ENCODE measurements at places on chromosomes 6 and 20.
A peak's percentile ranks its signal among the peaks of the same experiment; 100 is the strongest.

DNA sequence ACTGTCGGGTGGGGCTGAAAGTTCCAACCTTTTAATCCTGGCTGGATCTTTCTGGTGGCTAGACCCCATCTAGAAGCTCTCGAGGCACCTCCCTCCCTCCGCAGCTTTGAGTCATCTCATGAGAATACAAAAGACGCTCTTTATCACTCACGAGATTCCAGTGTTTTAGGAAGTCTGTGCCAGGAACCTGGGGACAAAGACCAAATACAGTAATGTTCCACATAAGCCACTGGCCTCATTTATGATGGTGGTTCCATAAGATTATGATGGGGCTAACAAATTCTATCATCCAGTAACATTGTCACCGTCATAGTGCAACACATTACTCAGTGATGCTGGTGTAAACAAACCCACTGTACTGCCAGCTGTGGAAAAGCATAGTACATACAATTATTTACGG lies 48.7 kb downstream of the NCOA7 start:
- DNase-seq: no peak

DNA sequence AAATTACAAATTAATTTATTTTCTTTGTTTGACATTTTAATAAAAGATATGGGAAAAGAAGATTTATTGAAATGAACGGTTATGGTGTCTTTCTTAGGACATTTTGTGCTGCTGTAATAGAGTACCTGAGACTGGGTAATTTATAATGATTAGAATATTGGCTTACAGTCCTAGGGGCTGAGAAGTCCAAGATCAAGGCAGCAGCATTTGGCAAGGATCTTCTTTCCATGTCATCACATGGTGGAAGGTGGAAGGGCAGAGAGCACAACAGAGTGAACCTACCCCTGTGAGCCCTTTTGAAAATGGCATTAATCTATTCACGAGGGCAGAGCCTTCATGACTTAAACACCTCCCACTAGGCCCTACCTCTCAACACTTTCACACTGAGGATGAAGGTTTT lies 75.7 kb upstream of the LTV1 start:
- no peak for DNase-seq

GRCh38 chr6:26260110-26260637 lies 104.8 kb upstream of the BTN3A2 start:
- no peak for DNase-seq

- peak; percentile 92 for DNase-seq
Measured at GRCh38 chr20:33554914-33555420, 65.1 kb downstream of the CBFA2T2 start.

GRCh38 chr6:144471986-144472385 lies 186.9 kb downstream of the UTRN start:
- no peak for DNase-seq

DNA sequence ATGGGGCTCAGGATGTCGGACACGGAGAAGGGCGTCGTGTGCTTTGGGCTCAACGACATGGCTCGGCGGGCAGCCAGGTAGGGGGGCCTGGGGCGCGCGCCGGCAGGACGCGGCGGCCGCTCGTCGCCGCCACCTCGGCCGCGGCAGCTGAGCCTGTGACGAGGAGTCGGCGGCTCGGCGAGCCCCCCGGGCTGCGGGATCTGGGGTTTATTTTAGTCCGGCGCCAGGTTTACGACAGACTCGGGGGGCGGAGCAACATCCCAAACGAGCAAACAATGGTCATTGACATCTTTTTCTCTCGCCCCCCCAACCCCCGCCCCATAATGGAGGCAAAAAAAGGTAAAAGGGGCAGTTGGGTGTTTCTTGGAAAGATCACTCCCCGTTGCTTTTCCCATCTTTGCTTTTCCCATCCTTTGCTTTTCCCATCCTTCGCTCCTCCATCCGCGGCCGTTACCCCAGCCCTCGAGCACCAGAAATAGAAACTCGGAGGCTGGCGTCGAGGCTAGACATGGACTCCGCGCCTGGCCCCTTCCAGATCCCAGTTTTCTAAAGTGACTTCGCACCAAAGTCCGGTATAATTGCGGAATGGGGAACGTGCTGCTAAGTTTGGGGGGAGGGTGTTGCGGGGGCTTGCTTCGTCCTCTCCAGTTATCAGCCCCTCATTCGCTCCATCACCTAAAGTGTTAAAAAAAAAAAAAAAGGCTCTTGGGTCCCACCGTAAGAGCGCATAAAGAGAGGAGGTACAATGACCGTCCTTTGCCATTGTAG lies at the start of gene NKX2-4:
Gene NKX2-4, minus strand, starts transcription at position 186 of the 768 bp plus-strand sequence. Its CDS starts 127 bp downstream, at position 59.
- no peak for DNase-seq

- DNase-seq: no peak
Measured at GRCh38 chr6:155031091-155031490, 36.0 kb downstream of the TIAM2 start.

- no peak for DNase-seq
Measured at GRCh38 chr20:51409192-51409880, 133.2 kb downstream of the NFATC2 start.

- DNase-seq: no peak
Measured at GRCh38 chr6:82525775-82526495, 162.3 kb downstream of the TPBG start.

- no peak for DNase-seq
Measured at GRCh38 chr6:14333556-14334305, 216.2 kb downstream of the CD83 start.

GRCh38 chr6:6751266-6751596 lies 162.7 kb downstream of the LY86 start:
- no peak for DNase-seq

Measured in stromal cell of bone marrow (primary cell).